Kasumi-1 (cell line): ENCODE measurements at places on chromosomes 7 and 10.
A peak's percentile ranks its signal among the peaks of the same experiment; 100 is the strongest.

GRCh38 chr7:92631067-92631849 is 41.1 kb upstream of the FAM133B start:
- DNase-seq: peak; percentile 62

GRCh38 chr7:153457746-153458145 is 594.5 kb upstream of the DPP6 start:
- DNase-seq: no peak

DNA sequence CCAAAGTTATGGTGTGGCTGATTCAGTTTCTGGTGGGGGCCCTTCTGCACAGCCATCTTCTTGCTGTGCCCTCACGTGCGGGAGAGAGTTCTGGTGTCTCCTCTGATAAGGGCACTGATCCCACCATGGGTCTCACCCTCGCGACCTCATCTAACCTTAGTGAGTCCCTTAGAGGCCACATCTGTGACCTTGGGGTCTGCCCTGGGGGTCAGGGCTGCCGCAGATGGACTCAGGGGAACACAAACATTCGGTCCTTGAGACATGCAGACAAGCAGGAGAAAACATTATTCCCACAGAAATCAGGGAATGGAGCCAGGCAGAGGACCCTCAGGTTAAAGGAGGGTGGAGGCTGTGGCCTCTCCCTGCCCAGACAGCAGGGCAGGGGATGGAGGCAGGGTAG is 177.9 kb downstream of the DNAJB6 start:
- DNase-seq: no peak

DNA sequence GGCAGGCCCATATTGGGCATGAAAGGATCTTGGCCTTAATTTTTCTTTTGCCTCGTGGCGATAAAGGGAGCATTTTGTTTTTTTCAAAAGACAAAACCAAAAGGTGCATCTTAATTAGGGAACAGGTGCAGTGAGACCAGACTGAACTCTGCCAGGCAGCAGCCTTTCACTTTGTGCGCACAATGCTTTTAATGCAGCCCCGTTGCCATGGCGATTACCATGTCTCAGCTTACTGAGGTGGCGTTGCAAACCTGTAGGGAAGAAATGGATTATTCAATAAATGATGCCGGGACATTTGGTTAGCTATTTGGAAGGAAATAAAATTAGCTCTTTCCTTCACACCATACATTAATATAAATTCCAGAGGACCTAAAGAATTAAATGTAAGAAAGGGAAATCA is 61.9 kb downstream of the MYL10 start:
- DNase-seq: no peak

DNA sequence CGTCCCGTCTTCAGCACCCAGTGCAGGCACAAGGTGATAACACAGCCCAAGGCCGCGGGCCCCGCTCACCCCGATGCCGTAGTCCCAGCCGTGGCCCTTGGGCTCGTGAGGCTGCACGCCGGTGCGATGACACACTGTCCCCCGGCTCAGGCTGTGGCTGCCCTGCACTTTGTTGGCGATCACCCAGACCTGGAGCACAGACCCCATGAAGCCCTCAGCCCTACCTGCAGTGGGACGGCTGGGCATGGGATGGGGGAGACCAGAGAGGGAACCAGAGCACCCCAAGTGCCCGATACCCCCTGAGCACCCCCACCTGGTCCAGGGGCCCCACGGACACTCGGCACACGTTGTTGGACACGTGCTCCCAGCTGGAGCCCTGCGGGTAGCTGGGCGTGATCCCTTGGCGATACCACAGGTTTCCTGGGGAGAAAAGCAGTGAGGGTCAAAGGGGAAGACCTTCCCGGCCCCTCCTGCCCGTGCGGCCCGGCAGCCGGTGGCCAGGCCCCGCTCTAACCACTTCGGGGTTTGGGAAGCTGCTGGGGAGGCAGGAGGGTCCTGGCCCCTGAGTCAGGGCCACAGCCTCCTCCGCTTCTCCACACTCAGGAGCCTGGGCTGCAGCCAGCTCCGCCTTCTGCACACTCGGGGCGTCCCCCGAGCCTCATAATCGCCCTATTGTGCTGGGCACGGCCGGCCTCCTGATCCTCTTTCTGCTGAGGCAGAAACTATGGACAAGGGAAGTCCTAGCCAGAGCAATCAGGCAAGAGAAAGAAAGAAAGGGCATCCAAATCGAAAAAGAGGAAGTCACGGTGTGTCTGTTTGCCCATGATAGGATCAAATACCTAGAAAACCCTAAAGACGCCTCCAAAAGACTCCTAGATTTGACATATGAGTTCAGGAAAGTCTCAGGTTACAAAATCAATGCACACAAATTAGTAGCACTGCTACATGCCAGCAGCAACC is 6.7 kb downstream of the BHLHA15 start:
- peak; percentile 79 for DNase-seq

GRCh38 chr10:29621161-29621560 is 13.6 kb downstream of the SVIL start:
- DNase-seq: no peak

GRCh38 chr10:13946209-13946460 is 359.4 kb downstream of the PRPF18 start:
- no peak for DNase-seq
